ENCODE measurements at places on chromosomes 2 and 18.

DNA sequence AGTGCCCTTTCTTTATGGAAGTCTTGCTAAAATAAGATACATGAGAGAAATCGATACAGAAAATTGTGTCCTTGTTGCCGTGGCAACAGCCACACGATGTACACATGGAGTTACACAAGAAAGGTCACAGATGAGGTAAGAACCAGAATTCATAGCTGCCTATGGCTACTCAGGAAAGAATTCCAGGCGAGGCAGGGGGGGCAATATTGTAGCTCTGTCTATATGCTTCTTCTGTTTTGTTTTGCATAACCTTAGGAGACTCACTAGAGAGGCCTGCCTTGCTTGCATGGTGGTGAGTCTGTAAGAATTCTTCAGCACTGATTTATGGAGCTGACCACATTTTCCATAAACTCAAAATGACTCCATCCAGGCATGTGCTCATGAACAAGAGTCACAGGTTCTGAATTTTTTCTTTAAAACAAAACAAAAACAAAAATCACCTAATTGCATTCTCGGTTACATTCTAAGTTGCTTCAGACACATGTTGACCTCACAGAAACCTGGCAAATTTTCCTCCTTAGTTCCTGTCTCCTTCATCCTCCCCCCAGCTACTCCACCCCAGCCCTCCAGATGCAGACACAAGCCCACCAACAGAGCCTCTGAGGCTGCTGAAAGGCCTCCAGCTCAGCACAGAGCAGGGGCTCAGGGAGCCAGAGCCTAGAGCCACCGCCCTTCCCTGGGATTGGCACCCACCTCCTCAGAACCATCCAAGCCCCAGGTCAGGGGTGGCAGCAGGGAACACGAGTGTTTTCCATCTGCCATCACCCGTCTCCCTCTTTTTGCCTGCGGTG lies 183.5 kb downstream of the ANTXR1 start:
- DNase-seq: no peak

DNA sequence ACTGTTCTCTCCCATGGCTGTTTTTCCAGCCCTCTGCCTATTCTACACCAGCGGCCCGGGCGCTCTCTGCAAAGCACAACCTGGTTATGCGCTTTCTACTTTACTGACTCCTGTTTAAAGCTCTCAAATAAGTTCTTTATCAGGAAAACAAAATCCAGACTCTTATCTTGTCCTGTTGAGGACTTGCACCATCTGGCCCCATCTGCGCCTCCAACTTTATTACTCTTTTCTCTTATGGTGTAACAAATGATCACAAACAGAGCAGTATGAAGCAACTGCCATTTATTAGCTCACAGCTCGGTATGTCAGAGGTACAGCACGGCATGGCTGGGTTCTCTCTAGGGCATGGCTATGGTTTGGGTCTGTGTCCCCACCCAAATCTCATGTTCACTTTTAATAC lies 236.5 kb upstream of the NT5C1B start:
- no peak for DNase-seq

DNA sequence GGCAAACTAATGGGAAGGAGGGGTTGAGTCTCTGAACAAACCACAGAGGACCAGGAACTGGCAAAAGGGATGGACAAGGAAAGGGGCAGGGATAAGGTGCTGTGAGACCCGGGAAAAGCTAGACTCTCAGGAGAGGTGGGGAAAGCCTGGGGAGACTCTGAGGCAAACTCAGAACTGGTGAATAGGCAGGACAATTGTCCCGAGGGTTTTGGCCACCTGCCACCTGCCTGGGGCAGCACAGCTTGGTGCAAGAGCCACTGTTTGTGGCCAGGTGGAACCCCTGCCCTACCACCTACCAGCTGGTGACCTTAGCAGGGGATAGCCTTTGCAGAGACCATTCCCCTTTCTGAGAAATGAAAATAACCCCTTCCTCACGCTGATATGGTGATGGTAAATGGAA lies 129.4 kb upstream of the ASB18 start:
- DNase-seq: no peak

- no peak for DNase-seq
These were observed 20.1 kb downstream of the SH3RF3 start for GRCh38 chr2:109148991-109149645.

DNA sequence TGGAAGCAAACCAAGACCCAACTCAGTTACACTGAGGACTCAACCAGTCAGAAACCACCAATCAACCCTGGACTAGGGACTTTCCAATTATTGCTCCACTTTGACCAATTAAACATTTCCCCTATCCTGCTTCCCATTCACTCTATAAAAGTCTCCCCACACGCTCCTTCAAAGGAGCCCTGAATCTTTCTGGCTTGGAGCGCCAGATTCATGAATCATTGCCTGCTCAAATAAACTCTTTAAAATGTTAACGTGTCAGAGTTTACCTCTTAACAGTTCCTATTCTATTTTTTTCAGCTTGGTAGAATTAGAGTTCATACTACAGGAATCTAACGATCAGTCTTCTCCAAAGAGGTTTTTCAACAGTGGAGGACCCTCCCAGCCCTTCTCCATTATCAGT lies 20.7 kb upstream of the SULT1C2 start:
- no peak for DNase-seq

- DNase-seq: no peak
These were observed 393.9 kb upstream of the ACVR2A start for GRCh38 chr2:147450661-147451510.

- DNase-seq: no peak
These were observed 106.4 kb downstream of the KCNH7 start for GRCh38 chr2:162731917-162732804.

GRCh38 chr18:8695932-8696517 lies 9.3 kb upstream of the MTCL1 start:
- DNase-seq: no peak

DNA sequence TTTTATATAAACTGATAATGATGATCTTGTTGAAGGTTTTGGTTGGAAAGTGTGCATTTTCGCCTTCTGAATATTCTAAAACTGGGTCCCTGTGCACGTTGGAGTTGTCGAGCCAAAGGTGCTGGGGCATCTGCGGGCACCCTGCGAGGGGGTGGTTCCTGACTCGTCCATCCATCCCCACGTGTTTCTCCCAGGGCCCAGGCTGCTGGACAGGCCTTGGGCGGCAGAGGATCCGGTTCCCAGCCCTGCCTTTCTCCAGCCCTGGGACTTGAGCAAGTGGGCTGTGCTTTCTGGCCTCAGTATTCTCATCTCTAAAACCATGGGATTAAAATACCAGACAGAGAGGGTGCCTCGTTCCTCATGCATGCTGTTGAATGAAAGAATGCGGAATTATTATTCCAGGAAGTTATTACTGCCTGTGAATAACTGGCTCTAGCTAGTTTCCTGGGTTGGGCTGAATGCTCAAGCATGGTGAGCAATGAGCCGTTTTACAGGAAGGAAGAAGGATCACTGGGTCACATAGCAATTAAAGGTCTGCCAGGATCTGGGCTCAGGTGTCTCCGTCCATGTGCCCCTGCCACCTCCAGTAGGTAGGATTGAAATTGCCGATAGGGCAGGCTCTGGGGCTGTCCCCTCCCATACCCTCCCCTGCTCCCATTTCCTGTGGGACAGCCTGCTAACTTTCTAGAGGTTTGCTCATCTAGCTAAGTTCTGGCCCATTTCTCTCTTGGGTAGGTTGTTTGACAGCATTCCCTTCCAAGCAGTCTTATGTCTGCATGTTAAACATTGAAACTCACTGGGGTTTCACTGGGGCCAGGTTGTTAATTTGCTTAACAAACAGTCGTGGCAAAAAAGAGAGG lies 77.2 kb upstream of the HS6ST1 start:
- DNase-seq: no peak

- DNase-seq: no peak
These were observed 1101.0 kb upstream of the GYPC start for GRCh38 chr2:125554956-125555355.
